ENCODE measurements at places on chromosomes 1 and 21.
A peak's percentile ranks its signal among the peaks of the same experiment; 100 is the strongest.

GRCh38 chr21:31576428-31576827 lies 83.1 kb upstream of the SOD1 start:
- DNase-seq: no peak

GRCh38 chr21:32520875-32521735 lies 64.2 kb downstream of the TCP10L start:
- DNase-seq: no peak

GRCh38 chr1:229058729-229059128 lies 212.2 kb upstream of the RAB4A start:
- DNase-seq: no peak

GRCh38 chr1:192951691-192952460 lies 107.3 kb downstream of the UCHL5 start:
- DNase-seq: no peak

GRCh38 chr1:44723064-44723463 lies 7.9 kb downstream of the RNU5D-1 start:
- peak; percentile 64 for DNase-seq
